ENCODE measurements at places on chromosomes 5 and 9.

- no peak for DNase-seq
Observed at GRCh38 chr5:175096469-175097165, 347.4 kb downstream of the DRD1 start.

DNA sequence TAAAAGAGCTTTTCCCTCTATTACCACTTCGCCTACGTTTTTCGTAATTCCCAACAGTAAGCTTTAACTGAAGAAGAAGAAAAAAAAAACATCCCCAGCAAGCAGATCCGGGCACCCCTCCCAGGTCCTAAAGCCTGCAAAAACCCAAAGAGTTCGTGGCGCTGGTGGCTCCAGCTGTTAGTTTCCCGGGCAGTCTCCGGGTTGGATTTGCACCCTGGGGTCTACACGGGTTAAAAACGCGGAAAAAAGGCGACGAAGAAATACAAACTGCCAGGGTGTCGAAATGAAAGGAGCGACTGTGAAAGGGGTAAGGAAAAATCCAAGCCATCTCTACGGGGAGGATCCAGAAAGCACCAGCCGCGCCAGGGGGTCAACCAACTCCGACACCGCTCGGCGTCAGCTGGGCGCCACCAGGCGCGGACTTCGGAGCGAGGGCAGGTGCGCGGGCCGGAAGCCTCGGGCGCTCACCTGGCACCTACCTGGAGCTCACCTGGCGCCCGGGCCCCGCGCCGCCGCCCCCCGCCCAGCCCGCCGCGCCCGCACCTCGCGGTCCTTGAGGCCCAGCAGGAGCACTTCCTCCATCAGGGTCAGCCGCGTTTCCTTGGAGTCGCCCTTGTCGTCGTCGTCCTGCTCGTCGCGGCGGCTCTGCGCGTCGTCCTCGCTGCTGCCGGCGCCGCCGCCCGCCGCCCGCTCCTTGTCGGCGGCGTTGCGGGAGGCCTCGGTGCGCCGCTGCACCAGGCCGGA lies 680 bp downstream of the GOLPH3 start:
- DNase-seq, result peak; percentile 37

DNA sequence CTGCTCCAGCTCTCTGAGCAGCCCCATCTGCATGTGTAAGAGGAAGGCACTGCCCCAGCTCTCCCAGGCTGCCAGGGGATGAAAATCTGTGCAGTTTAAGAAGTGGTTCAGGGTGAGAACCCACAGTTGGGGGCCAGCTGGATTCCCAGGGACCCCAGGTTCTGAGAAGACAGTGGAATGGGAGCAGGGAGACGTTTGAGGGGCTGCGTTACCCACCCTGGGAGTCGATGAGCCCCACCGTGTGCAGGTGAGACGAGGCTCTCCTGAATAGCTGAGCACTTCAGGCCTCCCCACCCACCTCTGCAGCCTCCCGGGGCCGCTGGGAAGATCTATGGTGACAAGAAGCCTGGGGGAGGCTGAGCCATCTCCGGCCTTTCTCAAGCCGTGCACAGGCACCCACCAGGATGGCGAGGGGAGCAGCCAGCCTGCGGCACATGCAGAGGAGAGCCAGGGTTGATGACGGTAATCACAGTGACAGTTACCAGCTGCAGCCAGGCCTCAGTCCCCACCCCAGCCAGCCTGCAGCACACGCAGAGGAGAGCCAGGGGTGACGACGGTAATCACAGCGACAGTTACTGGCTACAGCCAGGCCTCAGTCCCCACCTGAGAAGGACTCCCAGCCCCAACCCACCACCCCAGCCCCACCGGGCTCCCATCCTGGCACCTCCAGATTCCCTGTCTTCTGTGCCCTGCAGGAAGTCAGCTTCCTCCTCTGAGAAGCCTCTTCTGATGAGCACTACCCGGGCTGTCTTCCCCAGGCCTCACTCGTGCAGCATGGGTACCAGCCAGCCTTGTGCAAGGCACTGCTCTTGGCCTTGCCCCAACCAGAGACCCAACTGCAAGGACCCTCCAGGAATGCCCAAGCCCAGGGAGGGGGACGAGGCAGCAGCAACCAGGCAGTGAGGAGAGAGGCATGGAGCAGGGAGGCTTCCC lies 150.8 kb upstream of the PPP1R26 start:
- DNase-seq, result no peak

GRCh38 chr5:172862165-172862801 lies 28.2 kb downstream of the ERGIC1 start:
- DNase-seq, result no peak

GRCh38 chr5:893711-894110 lies 1.0 kb downstream of the TRIP13 start:
- DNase-seq, result no peak

- no peak for DNase-seq
Observed at GRCh38 chr5:94375801-94376200, 242.6 kb downstream of the KIAA0825 start.

DNA sequence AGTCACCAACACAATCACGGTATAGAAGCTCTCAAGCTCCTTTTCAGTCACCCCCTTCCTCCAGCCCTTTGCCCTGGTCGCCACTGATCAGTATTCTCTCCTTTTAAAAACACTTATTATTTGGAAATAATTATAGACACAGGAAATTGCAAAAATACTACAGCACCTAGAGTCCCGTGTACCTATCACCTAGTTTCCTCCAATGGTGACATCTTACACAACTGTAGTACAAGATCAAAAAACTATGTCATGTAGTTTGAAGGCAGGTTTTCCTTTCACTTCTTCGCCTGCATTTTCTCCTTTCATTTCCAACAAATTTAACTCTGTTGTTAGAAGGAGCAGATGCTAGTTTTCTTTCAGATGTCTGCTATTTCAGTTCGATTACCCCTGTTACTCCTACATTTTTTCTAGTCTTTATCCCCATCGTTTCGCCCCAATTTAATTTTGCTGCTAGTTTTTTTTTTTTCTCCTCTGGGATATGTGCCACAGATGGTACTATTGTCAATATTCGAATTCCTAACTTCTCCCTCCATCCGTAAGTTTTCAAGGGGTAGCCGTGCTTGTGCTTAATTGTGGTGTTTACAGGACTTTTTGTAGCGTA lies 612 bp upstream of the ATG10 start:
- DNase-seq, result no peak

DNA sequence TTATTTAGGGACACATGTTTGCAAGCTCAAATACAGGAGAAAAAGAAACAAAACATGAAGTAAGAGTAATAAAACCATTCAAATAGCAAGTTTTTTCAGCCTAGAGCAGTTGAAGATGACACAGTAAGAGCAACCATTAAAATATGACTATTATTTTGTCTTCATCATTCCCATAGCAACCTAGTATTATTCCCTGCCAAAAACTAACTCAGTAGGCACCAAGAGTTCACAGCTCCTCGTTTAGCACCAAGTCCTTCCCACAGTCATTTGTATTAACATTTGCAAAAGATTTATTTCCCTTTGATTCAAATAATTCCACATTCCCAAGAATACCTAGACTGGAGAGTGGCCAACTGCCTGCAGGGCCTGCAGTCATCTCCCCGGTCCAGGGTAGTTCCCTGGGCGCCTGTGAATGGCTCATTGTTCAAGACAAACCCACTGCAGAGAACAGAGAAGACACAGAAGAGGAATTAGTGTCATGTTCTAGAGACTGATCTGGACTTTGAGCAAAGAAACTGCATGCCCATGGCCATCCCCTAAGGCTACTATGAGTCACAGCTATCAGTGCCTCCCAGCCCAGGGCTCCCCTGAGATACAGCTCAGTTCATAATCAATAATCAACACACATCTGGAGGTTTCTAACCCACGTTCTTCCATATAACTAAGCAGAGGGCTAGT lies 139.1 kb upstream of the MAP3K1 start:
- no peak for DNase-seq

DNA sequence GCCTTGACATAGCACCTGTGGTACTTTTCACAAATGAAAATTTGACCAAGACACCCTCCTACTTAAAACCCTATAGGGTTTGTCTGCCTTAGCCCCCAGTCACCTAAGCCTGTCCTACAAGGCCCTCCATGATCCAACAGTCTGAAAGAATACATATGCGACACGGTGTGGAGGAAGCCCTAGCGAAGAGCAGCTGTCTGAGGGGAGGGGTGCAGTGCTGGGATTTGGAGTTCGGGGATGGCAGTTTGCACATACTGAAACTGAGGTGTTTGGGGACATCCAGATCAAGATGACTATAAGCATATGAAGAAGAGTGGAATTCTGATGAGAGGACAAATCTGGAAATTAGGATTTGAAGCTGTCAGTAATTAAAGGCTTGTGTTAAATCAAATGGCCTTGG lies 7.2 kb upstream of the MYORG start:
- DNase-seq, result no peak

GRCh38 chr9:7542693-7543092 lies 256.9 kb downstream of the DMAC1 start:
- no peak for DNase-seq

DNA sequence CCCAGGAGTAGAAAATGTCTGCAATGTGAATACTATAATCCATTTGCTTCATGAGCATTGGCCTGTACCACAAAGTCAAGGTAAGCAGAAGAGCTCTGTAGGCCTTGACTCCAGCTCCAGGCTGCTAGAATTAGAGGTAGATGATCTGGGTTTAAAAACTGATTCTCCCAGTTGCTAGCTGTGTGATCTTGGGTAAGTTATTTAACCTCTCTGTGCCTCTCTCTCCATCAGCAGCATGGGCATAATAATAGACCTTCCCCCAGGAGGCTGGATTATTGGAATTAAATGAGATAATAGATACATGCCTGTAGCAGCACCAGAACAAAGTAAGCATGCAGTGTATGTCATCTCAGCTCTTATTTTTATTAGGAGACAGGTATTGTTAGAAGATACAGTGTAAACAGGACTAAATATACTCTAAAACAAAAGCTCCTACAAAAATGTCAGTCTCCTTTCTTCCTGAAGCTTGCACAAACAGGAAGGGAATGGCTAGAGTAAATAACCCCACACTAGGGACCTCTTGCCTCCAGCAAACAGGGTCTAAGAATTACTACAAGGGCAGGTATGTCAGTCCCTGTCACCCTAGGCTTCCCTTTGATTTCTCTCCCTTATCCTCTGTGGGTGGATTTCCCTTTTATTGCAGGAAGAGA lies 57.5 kb downstream of the PSAT1 start:
- DNase-seq, result no peak

GRCh38 chr5:141529873-141530272 lies 41.0 kb downstream of the PCDHGC5 start:
- DNase-seq, result no peak

- DNase-seq, result no peak
Observed at GRCh38 chr9:129357773-129358245, 179.7 kb upstream of the IER5L start.

GRCh38 chr5:1111727-1112289 lies at the start of gene SLC12A7:
SLC12A7 (minus strand) TSS chr5:1112063; CDS start chr5:1111991, 72 bp downstream.
- no peak for DNase-seq

GRCh38 chr5:130282049-130282448 lies 377.8 kb downstream of the CHSY3 start:
- no peak for DNase-seq

- DNase-seq, result no peak
Observed at GRCh38 chr5:176190886-176191755, 47.1 kb upstream of the SIMC1 start.

GRCh38 chr5:123351240-123351639 lies 72.0 kb downstream of the CEP120 start:
- DNase-seq, result no peak

DNA sequence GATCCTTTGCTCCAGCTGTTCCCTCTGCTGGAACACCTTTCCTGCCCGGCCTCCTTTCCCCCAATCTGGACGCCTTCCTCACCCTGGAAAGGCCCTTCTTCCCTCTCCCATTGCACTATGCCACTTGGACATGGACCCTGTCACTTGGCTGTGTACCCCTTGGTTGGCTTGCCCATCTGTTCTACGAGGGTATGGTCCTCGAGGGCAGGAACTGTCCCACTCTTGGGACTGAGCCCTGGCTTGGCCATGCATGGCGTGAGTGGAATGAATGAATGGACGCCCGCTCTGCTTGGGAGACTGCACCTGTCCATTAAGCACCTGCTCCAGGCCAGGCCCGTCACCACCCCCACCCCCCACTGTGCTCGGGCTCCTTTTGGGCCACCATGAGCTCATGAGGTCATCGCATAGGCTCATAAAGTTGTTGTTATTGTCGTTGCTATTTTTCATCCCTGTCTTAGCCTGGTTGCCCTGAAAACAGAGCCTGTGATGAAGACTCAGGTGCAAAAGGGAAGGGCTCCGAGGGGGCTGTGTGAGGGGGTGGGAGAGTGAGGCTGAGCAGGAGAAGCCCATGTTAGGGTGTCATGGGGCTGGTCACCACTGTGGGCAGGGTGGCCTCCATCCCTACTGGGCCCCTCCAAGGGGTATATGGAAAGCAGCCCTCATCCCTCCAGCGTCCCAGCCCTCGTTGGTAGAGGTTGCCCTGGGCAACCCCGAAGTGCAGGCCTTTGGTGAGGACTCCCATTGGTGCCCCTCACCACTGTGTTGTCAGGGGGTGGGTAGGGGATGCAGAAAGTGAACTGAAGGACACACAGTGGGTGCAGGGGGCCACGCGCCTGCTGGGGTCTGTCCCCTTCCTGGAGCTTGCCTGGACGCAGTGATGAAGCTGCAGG lies 57.2 kb upstream of the IER5L start:
- DNase-seq, result no peak

GRCh38 chr9:77663754-77664153 lies 15.6 kb upstream of the GNA14 start:
- no peak for DNase-seq

DNA sequence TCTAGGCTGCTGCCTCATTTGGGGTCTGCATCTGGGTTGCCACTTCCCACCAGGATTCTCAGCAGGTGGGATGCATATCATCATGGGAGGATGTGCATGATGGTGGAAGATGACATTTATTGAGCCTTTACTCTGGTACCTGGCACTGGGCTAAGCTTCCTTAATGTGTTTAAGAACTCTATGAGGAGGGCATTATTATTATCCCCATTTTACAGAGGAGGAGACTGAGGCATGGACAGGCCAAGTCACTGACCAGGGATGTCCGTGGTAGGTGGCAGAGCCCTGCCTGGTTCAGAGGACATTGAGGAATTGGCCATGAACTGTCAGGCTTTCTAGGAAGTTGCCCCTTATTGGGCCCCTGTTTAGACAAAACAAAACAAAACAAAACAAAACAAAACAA lies 31.1 kb upstream of the TIFAB start:
- DNase-seq, result no peak

DNA sequence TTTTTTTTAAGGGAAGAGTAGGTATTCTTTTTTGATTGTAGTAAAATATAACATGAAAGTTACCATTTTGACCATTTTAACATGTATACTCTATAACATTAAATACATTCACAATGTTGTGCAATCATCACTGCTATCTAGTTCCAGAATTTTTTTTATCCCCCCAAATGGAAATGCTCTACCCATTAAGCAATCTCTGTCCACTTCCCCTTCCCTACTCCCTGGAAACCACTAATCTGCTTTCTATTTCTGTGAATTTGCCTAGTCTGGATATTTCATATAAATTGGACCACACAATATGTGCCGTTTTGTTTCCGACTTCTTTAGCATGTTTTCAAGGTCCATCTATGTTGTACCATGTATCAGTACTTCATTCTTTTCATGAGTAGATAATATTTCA lies 429.5 kb downstream of the TLE1 start:
- no peak for DNase-seq

DNA sequence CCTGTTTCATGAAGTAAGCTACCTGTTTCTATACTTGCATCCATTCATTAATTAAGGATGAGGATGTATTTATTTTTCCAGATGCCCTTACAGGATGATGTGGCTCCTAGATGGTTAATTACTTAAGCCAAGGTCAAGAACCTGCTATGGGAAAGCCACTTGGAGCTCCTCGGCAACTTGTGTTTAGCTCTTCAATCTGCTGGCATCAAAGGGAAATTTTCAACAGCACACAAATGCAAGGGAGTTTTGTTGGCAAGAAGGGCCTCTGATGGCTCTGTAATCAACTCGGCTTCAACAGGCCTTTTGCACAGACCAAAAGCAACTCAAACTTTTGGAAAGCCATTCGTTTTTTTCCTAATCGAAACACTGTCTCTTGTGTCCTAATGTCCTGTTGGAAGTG lies 125.3 kb downstream of the EFNA5 start:
- no peak for DNase-seq
